ENCODE measurements at places on chromosomes 13 and 19. TPM values are rescaled to one million over a fixed set of nuclear protein-coding genes. Genes with fewer than 3 reads are reported as not detected.

DNA sequence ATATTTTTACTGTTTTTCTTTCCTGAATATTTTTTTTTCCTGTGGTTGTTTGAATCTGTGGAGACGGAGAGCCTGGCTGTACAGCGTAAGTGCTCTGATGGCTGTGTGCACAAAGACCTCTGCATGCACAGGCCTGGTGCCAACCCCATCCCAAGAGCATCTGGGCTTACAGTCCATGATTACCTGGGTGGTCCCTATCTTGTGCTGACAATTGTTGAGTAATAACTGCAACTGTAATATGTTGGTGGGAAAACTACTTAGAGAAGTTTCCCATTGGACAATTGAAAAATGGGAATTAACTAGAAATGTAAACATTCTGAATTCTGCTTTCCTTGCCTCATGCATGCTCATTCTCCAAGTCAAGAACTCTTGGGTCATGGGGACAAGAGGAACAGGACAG lies 268.7 kb downstream of the SHISA2 start:
- no peak for DNase-seq

GRCh38 chr13:99663908-99664307 lies 162.6 kb downstream of the TM9SF2 start:
- DNase-seq, result no peak

DNA sequence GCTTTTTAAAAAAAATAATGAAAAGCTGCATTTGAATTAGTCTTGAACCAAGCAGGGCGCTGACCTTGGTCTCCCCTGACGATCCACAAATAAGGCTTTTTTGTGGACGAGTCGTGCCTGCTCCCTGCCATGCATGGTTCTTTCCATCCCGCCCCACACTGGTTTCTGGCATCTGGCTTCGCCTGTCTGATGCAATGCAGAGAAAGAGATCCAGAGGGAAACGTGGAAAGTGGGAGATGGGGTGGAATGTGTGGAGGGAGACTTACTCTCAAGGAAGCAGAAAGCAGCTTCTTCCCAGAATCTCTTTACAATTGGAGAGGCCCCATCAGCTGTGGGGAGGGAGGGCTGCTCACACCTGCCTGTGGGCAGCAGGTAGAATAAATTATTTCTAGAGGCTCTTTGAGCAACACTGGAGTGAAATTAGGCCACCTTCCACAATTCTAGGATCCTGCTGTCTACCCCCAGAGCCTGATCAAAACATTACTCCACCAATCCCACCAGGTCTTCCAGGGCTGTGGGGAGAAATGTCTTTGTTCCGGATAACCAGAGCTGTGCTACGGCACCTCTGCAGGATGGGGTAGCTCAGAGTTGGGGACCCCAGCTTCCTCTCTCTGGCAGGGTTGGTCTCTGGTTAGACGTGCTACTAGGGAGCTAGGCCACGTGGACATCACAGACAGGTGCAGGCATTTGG lies 183.5 kb downstream of the UQCRFS1 start:
- DNase-seq, result no peak

DNA sequence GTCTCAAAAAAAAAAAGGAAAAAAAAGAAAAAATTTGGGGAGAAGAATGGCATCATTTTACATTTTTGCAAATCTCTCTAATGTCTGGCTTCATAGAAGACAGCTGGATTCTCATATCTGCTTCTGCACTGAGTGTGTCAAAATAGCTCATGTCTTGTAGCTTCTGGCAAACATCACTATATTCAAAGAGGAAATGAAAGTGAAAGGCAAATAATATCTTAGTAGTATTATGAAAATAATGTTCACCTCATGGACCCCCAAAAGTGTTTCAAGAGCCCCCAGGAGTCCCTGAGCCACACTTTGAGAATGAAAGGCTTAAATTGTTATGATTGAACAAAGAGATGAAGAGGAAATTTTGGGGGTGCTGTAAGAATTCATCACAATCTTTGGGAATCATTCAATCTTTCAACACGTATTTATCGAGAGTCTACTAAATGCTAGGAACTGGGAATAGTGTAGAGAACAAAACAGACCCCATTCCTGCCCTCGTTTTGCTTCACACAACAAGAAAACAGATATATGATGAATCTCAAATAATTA lies 1.2 kb upstream of the SLC6A16 start:
- DNase-seq, result no peak

DNA sequence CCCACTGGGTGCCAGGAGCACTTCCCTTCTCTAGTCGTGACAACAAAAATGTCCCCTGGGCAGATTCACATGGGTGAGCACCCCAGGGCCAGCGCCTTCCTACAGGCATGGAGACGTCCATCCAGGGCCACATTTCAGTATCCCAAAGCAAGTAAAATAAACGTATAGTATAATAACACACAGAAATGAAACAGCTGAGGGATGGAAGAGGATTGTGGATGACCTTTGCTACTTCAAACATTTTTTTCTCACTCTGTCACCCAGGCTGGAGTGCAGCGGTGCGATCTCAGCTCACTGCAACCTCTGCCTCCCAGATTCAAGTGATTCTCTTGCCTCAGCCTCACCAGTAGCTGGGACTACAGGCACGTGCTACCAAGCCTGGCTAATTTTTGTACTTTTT lies 28.2 kb downstream of the CILP2 start:
- no peak for DNase-seq

- DNase-seq, result no peak
Observed at GRCh38 chr13:61760102-61760501, 344.5 kb upstream of the PCDH20 start.

DNA sequence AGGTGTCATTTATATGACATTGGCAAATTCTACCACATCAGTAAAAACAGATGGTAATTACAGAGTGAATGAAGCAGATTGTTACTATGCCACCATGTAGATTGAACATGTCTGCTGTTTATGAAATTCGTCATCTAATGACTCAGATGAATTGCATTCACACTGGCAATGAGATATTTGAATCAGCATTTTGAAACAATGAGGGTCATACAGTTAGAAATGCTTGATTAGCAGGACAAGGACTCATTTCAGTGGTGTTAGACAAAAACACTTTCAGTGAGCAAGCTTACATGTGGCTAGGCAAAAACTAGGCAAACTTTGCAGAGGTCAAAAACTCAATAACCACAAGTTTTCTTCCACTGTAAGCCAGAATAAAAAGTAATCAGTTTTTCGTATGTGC lies 1165.0 kb downstream of the SLITRK1 start:
- no peak for DNase-seq

DNA sequence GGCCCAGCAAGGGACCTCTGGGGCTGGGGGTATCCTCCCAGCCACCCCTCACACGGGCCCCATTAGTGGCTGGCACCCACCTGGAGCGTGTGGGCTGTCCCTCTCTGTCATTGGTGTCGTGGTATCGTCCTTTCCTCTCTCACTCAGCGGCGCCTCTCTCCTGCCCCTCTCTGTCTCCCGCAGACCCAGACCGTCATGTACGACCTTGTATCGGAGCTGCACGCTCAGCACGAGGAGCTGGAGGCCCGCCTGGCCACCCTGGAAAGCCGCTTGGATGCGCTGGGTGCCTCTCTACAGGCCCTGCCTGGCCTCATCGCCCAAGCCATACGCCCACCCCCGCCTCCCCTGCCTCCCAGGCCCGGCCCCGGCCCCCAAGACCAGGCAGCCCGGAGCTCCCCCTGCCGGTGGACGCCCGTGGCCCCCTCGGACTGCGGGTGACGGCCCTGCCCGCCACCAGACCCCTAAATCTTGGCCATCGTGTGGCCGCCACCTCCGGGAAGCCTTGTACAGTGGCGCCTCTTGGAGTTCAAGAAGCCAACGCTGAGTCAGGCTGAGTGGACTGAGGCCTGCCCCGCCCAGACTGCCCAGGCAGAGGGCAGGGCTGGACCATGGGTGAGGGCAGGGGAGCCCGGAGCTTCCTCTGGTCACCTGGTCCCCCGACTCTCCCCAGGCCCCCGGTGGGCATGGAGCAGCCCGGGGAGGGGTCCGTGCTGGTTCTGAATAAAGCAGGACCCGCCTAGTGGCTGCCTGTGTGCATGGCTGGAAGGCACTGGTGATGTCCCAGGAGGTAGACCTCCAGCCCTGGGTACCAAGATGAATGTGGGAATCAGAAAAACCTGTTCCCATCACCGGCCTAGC lies 9.8 kb upstream of the ARRDC2 start:
- peak; percentile 22 for DNase-seq

GRCh38 chr19:7565332-7565731 lies 29.8 kb downstream of the PNPLA6 start:
- DNase-seq, result no peak

DNA sequence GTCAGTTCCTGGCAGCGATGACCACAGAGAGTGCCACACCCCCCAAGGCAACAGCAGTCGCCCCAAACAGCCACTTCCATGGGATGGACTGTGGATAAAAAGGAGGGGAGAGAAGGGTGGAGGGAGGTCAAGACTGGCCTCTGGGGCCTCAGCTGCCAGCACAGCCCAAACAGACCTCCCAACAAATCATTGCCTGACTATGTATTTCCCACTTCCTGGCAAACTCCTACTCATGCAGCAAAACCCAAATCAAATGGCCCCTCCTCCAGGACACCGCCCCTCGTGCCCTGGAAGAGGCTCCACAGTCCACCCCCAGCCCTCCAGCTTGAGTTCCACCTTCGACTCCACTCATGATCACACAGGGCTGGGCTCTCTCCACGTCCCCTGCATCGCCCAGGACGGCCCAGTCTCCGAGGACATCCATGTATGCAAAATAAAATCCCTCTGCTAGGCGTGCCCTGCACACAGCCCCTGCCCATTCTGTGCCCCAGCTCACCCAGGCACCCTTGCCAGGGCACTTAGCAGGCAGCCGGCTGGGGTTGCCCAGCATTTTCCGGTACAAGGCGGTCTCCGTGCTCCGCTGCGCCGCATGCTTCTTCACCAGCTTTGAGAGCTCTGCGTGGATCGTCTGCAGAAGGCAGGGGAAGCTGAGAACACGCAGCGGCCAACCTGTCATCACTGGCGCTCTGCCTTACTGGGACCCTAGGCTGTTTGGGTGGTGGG lies 10.5 kb upstream of the ELL start:
- DNase-seq, result no peak

- DNase-seq, result no peak
Observed at GRCh38 chr13:94859278-94859691, 146.9 kb upstream of the SOX21 start.

DNA sequence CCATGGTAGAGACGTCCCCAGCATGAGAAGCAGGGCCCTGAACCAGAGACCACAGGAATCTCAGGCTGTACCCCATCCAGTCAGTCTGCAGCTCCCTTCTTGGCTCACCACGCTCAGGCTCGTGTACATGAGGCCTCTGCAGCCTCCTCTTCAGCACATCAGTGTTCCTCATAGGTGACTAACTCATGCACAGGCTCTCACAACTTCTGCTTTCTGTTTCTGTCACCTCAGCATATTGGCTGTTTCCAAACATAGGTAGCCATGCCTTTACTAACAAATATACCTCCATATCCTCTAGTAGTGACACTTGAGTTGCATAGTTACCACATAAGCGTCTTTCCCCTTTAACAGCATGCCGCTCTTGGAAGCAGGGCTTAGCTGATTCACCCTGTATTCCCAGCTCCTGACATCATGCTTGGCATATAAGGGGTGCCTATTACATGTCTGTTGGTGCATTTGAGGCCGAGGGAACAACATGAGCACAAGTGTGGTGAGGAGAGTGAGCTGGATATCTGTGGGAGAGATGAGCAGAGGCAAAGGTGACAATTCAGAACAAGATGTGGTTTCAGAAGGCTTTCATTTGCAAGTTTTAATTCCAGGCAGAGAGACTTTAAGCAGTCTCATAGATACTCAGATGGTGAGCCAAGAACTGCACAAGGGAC lies 16.7 kb downstream of the ZNF473 start:
- no peak for DNase-seq

GRCh38 chr19:42573642-42574041 lies 21.1 kb downstream of the CEACAM8 start:
- no peak for DNase-seq

- peak; percentile 88 for DNase-seq
Observed at GRCh38 chr13:20902438-20903163, at the start of gene XPO4. XPO4 (minus strand) TSS chr13:20902746; CDS start chr13:20902738, 8 bp downstream.

GRCh38 chr19:42030645-42031440 lies 36.8 kb upstream of the ATP1A3 start:
- no peak for DNase-seq

- DNase-seq, result no peak
Observed at GRCh38 chr19:1512671-1513498, at the start of gene ADAMTSL5. ADAMTSL5 (minus strand) TSS chr19:1513019; CDS start chr19:1510943, 2,076 bp downstream.

- DNase-seq, result no peak
Observed at GRCh38 chr19:41906271-41906670, 22.0 kb downstream of the ERFL start.

GRCh38 chr13:97414392-97414791 lies 19.6 kb upstream of the RAP2A start:
- DNase-seq, result no peak

- no peak for DNase-seq
Observed at GRCh38 chr13:96229356-96229755, 139.4 kb downstream of the HS6ST3 start.

DNA sequence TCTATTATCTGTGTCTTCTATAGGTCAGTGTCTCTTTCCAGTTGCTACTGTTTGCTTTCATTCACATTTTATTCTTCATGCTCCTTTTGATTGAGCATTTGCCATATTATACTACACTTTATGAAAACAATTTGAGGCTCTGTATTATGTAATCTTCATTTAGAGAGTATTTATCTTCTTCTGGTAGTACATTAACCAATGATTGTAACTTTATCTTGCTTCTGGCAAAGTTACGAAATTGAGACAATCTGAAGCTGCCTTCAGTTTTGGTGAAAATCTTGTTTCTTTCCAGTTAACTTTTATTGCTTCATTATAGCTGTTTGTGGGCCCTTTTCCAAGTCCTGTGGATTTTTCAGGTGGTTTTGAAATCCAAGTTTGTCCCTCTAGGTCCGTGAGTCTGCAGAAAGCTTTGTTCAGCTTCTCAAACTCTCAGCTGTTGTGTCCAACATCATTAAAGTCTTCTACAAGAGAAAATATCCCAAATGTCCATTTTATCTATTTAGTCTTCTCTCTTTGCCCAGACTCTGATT lies 1255.4 kb upstream of the SPRY2 start:
- DNase-seq, result no peak

DNA sequence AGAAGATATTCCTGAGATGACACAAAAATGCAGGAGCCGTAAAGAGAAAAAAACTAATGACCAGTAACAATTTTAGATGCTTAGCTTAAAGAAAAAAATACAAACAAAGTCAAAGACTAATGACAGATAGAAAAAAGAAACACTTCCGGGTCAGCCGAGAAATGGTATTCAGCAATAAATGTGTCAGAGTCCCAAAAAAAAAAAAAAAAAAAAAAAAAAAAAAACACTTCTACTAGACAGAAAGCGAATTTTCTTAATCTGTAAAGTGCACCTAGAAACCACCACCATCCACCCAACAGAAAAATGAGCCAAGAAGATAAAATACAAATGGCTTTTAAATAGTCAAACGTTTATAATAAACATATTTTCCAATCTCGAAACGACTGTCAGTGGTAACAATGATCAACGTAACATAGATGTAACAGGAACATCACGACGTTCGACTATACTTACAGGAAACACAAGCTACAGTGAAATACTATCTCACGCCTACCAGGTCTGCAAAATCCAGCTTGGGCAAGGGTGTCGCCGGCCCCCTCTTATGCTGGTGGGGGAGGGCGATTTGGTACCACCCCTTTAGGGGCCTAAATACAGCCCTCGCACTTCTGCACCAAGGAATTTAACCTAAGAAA lies 10.6 kb downstream of the ABHD17A start:
- no peak for DNase-seq

- no peak for DNase-seq
Observed at GRCh38 chr19:48573163-48573505, 21.2 kb downstream of the SULT2B1 start.

Gene LYPD3
- 0.28 TPM for total RNA-seq

Gene FOSB
- 17.0 TPM for total RNA-seq

Gene GRIN2D
- 0.34 TPM for total RNA-seq

Gene SYDE1
- 2.5 TPM for total RNA-seq

Gene GFY
- not detected for total RNA-seq

Gene RETN
- not detected for total RNA-seq

Gene RASAL3
- 1.7 TPM for total RNA-seq

Gene PLPP2
- total RNA-seq, result 24.6 TPM

Gene ABHD17A
- total RNA-seq, result 26.4 TPM

Gene PKN1
- 80.9 TPM for total RNA-seq
